GM12864 (cell line): ENCODE measurements at places on chromosomes 5 and 9.
A peak's percentile ranks its signal among the peaks of the same experiment; 100 is the strongest.

GRCh38 chr9:84609779-84610178, 59.8 kb upstream of the NTRK2 start:
- DNase-seq, result no peak

DNA sequence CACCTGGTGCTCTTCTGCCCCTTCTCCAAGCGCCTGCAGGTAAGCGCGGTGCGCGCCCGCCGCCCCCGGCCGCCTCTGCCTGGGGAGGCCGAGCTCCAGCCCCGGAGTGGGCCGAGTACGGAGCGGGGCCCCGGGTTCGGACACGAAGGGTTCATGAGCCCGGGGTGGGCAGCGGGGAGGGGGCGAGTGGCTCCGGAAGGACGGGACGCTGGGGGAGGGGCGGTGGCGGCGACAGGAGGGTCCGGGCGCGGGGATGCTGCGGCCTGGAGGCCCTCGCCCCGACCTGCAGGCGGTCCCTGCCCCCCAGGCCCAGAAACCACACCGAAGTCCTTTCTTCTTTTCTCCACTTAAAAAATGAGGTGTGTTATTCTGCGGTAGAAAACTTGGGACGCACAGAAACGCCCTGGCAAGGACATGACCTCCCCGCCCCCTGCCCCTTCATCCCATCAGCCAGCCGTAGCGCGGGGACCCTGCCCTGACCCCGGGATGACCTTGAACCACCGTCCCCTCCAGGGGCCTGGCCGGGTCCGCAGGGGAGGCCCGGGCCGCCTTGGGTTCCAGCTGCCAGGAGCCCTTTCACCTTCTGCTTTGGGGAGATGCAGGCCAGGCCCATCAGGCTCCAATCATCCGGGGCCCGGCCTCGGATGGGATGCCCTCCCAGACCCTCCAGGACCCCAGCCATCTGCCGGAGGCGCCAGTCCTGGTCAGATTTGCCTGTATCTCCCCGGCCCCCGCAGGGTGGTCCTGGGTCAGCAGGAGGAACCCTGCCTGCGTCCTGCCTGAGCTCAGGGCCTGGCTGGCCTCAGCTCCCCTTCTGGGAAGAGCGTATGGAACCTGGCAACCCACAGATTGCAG, 545 bp downstream of the DIPK1B start:
- no peak for DNase-seq

GRCh38 chr5:91384671-91385430, 1.7 kb upstream of the ARRDC3 start:
- peak; percentile 91 for DNase-seq

GRCh38 chr5:36202521-36202961, 39.2 kb downstream of the NADK2 start:
- DNase-seq, result no peak

DNA sequence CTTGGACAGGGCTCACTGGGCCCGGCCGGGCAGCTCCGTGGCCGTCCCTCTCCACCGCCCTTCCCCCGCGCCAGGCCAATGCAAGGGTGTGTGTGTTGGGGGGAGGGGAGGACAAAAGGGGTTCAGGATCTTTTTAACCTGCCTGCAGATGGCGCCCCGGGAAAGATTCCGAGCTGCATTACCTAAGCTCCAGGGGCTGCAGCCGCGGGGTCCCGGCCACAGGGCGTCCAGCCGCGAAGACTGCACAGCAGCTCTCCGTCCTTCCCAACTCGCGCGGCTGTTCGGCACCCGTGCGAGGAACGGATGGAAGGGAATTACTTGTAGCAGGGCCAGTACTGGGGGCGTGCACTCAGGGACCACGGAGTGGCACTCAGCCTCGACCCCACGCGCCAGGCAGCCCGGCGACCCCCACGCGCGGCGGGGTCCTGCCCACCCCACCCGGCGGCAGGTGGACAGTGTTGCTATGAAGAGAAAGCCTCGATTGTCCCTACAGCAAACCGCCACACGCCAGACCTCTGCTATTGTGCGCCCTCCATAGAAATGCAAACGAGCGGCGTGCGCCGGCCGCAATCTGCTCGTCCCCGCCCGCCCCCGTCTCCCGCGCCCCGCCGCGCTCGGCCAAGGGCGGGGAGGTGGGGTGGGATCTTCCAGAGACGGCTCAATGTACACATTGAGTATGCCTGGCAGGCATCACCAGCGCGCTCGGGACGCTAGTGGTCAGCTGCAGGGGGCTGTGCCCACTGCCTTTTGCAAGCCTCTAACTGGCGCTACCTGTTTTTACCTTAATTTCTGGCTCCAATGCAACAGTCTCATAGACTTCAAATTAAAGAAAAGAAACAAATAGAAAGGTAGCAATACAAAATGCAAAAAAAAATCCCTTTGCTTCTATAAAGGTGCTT, 796 bp upstream of the GADD45G start:
- DNase-seq, result no peak

GRCh38 chr5:67178085-67178484, 18.5 kb downstream of the CD180 start:
- DNase-seq, result no peak

GRCh38 chr5:170611449-170612090, 107.8 kb downstream of the KCNIP1 start:
- no peak for DNase-seq

DNA sequence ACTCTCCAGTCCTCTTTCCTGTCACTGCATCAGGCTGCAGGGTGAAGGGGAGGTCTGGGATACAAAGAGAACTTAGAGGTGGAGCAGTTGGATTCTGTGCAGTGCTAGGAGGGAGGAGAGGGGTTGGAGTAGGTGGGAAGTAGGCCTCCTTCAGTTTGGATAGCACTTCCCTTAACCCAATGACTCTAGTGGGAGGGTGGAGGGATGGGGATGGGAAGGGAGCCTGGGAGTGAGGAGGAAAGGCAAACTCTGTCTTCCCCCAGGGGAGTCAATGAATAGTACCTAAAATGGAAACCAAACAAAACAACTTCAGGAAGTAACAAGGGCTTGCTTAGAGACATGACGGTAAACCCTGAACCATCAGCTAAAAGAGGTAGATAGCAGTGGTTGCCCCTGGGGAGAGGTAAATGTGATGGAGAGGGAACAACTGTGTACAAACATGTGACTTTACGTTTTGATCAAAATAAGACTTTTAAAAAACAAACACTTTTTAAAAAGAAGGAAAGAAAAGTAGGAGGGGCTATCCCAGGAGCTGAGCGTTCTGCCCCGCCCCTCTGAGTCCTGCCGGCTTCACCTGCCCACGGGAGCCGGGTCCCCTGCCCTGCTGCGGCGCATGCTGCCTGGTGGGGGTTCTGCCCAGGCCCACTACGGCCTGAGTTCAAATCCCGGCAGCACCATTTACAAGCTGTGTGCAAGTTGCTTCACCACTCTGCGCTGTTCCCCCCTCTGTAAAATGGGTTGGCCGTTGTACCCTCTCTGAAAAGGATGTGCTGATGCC, 30.9 kb downstream of the GSN start:
- DNase-seq, result no peak

DNA sequence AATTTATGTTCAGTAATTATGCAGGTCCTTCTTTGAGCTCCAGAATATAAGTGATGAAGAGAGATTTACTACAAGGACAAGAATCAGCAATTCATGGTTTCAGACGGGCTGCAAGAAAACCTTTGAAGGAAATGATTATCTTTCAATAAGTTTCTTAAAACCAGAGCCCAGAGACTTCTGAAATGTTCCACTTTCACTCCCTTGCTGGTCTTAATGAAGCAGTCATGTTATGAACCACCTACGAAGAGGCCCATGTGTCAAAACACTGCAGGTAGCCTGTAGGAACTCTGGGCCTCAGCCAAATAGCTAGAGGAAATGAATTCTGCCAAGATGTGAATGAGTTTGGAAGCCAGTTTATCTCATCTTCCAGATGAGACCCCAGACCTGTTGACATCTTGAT, 505.9 kb upstream of the MEF2C start:
- no peak for DNase-seq

DNA sequence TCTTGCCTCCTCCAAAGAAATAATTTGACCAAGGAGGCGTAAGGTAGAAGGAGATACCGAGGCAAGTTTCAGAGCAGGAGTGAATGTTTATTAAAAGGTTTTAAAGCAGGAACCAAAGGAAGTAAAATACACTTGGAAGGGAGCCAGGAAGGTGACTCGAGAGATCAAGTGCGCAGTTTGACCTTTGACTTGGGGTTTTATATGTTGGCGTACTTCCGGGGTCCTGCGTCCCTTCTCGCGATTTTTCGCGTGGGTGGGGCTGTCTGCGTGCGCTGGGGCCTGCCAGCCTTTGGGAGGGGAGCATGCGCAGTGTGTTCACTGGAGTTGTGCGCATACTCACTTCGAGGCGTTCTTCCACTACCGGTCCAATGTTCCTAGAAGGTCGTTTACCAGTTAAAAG, 166.0 kb upstream of the IRX2 start:
- DNase-seq, result no peak

- no peak for DNase-seq
Observed at GRCh38 chr9:82651474-82651873, 411.5 kb downstream of the RASEF start.

- no peak for DNase-seq
Observed at GRCh38 chr5:2727550-2727949, 23.9 kb downstream of the IRX2 start.

DNA sequence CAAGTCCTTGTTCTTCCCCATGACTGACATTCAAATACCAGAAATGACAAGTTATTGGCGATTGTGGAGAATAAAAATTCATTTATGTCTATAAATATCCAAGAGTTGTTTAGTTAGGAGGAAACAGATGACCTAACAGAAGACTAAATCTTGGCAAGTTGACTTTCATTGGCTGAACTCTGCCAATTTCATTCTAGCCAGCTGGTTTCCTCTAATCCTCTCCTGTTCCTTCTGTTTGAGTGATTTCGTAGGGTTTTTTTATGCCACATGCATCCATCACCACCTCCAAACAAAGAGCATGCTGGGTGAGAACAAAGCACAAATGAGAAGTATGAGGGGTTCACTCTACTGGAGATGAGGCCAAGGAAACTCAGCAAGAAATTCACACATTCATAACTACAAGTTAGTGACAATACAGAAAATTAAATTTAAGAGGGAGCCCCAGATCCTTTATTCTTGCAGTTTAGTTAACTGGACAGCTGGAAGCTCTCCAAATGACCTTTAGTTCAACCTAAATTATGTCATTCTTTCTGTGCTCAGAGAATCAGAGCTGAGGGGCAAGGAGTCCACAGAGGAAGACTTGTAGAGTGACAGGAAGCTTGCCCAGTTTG, 932.0 kb downstream of the TLE4 start:
- no peak for DNase-seq

- DNase-seq, result no peak
Observed at GRCh38 chr9:124771867-124772679, 962 bp upstream of the NR6A1 start.

GRCh38 chr5:113776832-113777525, 263.5 kb downstream of the YTHDC2 start:
- DNase-seq, result no peak

DNA sequence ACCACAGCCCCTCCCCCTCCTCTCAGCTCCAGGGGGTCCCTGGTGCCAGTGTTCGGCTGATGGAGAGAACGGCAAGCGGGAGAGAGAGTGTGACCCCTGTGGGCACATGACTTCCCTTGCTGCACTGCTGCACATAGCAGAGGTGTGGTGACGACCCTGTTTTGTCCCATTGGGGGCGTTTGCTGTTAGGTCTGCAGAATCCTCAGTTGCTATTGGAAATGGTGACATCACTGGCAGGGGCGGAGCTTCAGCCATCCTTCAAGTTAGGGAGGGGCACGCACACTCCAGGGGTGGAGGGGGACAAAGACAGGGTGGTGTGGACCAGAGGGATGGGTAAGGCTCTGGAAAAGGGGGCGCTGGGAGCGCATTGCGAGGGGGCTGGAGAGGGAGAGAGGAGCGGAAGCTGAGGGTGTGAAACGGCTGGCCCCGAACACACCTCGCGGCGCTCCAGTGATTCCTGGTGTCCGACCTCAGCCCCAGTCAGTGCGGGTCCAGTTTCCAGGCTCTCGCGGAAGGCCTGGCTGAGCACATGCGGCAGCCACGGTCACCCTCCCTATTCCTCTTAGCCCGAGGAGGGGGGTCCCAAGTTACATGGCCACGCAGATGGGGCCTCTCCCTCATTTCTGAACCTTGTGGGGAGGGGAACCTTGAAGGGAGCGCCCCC, 764 bp upstream of the GRIN1 start:
- no peak for DNase-seq

- no peak for DNase-seq
Observed at GRCh38 chr5:51380603-51381207, 2.5 kb upstream of the ISL1 start.

DNA sequence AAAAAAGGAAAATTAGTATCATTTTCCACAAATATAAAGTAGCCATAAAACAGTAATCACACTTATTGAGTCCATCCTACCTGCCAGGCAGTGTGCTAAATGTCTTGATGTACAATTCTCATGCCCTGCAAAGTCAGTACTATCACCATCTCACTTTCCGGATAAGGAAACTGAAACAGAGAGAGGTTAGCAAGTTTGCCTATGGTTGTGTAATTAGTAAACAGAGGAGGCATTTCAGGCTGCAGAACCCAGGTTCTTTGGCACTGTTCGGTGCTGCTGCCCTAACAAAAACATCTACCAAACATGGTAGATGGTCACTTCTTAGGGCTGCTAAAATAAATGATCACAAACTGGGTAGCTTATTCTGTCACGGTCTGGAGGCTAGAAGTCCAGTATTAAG, 22.6 kb downstream of the PLAC8L1 start:
- peak; percentile 35 for DNase-seq
